ENCODE measurements at places on chromosomes 7 and 10.

GRCh38 chr7:50329775-50330174, 25.3 kb downstream of the IKZF1 start:
- no peak for DNase-seq

- DNase-seq, result no peak
These were observed 61.0 kb upstream of the RNF32 start for GRCh38 chr7:156579566-156579965.

DNA sequence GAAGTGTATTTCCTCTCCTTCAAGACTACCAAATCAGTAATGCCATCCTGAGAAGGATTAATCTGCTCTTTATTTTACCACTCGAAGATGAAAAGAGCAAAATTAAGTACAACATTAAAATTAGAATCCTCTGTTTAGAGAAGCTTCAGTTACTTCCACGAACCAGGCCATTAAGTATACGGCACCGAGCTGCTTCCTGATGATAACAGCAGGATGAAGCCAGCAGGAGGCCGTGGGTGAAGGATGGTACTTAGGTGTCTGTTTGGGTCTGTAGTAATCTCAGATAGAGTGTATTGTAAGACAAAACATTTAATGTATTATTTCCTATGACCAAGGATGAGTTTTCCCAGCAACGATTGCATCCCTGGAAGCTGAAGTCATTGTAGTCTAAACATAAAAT, 362.8 kb downstream of the SFMBT2 start:
- DNase-seq, result peak; percentile 46

DNA sequence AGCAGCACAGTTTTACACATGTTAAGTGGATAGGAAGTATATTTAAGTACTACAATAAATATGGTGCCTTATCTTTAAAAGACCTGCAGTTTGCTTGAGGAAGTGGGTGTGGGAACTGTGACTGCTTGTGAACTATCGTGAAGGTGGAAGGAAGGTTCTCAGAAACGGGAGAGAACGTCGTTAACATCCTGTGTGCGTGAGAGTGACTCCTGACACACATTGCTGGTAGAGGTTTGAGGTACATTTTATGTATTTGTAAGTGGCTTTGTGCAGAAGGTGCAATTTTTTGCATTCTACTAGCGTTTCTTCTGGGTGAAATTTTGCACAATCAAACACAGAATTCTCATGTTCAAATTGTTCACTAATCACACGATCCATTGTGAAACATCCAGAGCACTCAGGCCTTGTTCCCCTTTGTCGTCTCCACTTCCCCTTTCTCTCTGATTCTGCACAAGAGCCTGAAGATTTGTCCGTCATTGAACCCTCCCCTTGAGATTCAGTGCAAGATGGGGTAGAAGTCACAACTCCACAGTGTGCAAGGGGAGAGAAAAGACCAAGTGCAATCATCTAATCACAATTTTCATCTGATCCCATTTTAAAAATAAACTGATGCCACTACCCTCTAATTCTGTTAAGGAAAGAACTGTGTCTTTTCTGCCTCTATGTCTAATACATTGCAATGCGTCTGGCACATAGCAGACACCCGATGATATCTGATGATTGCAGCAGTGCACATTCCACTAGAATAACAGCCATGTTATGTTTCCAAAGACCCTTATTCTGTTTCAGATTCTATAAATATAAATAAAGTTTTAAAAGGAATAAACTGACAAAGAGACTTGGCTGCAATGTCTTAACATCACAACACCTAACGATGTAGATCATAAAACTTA, 279.9 kb downstream of the NEBL start:
- DNase-seq, result peak; percentile 92

DNA sequence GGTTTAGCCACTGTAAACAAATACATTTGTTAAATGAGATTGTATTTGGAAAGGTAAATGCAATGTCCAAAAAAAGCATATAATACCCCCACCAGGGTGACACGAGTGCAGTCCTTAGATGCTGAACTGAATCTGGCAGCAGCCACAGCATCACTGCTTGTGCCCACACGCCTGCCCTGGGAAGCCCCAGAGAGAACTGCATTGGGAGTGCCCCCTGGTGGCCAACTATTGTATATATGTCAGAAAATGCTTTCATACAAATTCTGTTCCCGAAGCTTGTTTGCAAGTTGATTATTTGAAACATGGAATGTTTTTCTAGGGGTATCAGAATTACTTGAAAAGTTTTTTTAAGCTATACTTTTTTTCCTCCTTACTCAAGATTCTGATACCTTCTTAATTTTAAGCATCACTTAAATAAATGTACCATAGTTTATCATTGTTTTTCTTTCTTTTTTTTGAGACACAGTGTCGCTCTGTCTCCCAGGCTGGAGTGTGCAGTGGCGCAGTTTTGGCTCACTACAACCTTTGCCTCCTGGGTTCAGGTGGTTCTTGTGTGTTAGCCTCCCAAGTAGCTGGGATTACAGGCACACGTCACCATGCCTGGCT, 50.1 kb downstream of the LANCL2 start:
- peak; percentile 81 for DNase-seq

GRCh38 chr10:118516716-118517115, 78.7 kb downstream of the PRLHR start:
- no peak for DNase-seq

- no peak for DNase-seq
These were observed 64.0 kb upstream of the CTTNBP2 start for GRCh38 chr7:117937049-117937752.

DNA sequence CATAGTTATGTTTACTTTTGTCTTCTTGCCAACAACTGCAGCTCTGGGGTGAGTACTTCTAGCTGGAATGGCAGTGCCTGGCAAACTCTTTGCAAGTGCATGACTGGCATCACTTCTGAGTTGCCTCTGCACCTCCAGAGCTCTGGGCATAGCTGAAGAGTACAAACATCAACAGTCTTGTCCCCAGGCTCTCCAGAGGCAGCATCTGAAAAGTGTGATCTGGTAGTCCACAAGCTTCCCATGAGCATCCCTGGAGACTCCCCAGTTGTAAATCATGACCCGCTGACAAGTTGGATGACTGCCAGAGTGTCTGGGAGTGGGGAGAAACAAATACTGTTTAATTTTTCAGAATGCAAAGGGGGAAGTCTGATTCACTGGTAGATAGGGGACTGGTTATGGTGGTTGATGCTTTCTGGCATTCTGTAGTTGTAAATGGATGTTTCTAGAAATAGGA, 138.9 kb upstream of the CDK13 start:
- DNase-seq, result peak; percentile 45

DNA sequence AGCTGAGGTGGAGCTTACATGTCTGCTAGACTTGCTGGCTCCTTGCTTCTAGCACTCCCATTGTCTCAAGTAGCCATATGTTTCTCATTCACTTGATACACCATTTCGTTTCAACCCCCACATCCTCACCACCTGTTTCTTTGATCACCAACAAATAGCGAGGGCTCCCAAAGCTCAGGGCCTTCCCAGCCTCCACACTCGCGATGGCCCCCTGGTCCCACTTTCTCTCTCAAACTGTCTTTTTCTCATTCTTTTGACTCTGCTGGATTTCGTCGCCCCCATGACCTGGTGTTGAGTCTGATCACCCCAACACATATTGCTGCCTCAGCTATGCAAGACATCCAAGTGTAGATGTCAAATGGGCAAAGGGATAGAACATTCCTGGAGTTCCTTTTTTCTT, 26.0 kb upstream of the SMNDC1 start:
- DNase-seq, result no peak

DNA sequence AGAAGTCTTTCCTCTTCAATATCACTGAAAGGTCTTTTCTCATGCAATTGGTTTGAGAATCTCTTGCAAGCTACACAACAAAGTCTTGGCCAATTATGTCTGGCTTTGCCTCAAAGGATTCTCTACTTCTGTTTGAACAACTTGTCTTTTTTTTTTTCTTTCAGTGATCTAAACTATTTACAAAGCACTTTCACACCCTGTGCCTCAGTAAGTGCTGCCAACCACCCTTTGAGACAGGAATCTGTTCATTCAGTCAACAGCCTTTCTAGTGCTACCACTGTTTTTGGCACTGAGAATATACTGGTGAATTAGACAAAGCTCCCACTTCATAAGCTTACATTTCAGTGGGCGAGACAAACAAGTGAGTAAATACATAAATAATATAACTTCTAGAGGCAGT, 26.9 kb upstream of the SDK1 start:
- no peak for DNase-seq

GRCh38 chr7:22884911-22885788, 62.5 kb upstream of the TOMM7 start:
- DNase-seq, result no peak

- no peak for DNase-seq
These were observed 59.9 kb downstream of the SUGCT start for GRCh38 chr7:40194745-40195144.

- no peak for DNase-seq
These were observed 69.6 kb downstream of the MCU start for GRCh38 chr10:72761498-72761897.

GRCh38 chr7:97187067-97187466, 69.6 kb downstream of the SDHAF3 start:
- no peak for DNase-seq

- DNase-seq, result no peak
These were observed 54.7 kb downstream of the STEAP1B start for GRCh38 chr7:22445140-22445743.

DNA sequence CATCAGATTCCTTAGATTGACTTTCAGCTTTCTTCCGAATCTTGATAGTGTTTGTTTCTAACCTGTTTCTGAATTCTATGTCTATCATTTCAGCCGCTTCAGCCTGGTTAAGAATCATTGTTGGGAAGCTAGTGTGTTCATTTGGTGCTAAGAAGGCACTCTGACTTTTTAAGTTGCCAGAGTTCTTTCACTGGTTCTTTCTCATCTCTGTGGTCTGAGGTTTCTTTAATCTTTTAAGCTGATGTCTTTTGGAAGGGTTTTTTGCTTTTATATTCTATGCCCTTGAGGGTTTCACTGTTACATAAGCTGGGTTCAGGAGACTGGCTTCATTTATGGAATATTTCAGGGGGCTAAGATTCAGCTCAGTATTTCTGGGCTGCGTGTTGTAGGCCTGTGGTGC, 104.5 kb upstream of the PRSS58 start:
- no peak for DNase-seq

DNA sequence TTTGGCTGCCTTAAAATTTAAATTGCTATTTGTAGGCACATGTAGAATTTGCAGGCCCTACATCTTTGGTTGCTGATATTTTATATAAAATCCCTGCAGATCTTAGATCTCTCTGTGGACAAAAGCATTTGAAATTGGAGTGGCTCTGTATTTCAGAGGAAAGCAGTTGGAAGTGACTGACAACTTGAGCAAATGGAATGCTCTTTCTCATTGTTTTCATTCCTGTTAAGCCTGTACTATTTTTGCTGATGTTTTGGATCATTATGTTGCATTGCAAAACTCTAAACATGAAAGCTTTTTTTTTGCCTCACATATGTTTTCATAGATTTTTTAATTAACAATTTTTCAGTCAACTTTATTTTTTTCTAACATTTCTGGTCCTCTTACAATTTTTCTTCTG, 251.2 kb upstream of the MDFIC start:
- DNase-seq, result no peak

- peak; percentile 72 for DNase-seq
These were observed 13.7 kb downstream of the SRGN start for GRCh38 chr10:69101451-69102095.

GRCh38 chr10:77841711-77842375, 84.7 kb downstream of the DLG5 start:
- DNase-seq, result no peak

DNA sequence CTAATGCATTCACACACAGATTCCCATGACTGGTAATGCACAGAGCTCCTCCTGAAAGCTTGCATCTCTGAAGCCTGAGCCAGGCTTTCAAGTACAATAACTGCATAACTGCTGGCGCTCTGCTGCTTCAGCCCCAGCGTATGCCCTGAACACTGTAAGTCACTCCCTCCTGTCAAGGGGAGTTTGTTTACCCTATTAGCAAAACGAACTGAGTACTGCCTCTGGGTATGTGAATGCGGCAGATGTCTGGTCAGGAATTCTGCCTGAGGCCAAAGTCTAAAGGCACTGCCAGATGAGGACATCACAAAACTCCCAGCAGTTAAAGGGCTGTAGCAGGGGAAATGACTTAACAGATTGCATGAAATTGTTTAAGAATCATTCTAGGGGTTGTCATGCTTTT, 97.7 kb downstream of the NRCAM start:
- DNase-seq, result no peak

- no peak for DNase-seq
These were observed 120.9 kb downstream of the ICA1 start for GRCh38 chr7:8141070-8141469.

DNA sequence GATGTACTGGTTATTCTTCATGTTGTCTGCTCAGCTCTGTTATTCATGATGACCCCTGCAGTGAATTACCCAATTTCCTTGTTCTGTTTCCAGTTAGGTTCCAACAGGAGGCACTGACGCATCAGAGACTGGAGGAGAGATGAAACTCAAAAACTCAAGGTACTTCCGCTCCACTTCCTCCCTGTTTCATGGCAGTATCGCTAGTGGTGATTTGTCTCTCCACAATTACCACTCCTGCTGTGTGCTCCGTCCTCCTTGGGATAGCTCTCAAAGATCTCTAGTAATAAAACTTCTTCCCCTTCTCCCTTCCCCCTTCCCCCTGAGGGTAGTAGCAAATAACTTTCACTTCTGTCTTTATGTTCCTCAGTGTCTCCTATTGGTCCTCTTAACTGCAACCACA, 107.4 kb upstream of the ABCB5 start:
- DNase-seq, result peak; percentile 65

GRCh38 chr7:9781710-9782109, 1192.0 kb upstream of the PHF14 start:
- DNase-seq, result no peak

DNA sequence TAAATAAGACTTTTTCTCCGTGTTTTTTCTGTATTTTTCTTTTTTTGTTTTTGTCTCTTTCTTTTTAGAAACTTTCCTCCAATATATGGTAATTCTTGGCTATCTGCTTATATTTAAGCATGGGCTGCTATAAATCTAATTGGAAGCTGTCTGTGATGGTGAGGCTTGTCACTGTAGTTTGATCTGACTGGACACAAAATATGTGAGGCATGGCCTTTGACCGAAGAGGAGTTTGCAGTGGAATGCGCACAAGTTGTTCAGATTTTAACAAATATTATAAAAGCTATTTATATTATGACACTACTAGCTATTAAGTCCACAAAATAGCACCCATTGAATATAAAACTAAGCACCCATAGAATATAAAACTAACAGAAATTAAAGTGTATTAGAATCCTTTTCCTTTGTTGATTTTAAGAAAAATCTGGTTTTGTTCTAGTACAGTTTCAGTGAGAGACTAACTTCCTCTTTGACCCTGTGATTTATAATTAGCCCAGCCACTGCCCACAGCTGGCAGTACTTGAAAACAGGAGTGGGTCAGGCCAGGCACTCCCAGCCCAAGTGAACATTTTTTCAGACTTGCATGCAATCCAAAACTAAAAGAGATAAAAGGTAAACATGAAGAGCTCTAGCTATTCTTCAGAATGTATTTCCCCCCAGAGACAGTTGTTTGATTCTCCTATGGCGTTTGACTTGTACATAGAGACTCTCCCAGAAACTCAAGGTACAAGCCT, 69.9 kb upstream of the FGL2 start:
- DNase-seq, result peak; percentile 45

GRCh38 chr10:79347894-79348639, 798 bp downstream of the PPIF start:
- DNase-seq, result peak; percentile 74
